IMR-90 (cell line): ENCODE measurements at places on chromosomes 4 and X. TPM values are rescaled to one million over a fixed set of nuclear protein-coding genes. Genes with fewer than 3 reads are reported as not detected.

The CT45A8 gene
- total RNA-seq: not detected in 2 replicates

The PF4V1 gene
- not detected in 2 replicates for total RNA-seq

GRCh38 chr4:8274765-8275547 is 5.4 kb downstream of the HTRA3 start:
- DNase-seq: peak; percentile 93

The ACSL1 gene
- 26.0 and 27.5 TPM in 2 replicates for total RNA-seq

The DOK7 gene
- not detected in 2 replicates for total RNA-seq

DNA sequence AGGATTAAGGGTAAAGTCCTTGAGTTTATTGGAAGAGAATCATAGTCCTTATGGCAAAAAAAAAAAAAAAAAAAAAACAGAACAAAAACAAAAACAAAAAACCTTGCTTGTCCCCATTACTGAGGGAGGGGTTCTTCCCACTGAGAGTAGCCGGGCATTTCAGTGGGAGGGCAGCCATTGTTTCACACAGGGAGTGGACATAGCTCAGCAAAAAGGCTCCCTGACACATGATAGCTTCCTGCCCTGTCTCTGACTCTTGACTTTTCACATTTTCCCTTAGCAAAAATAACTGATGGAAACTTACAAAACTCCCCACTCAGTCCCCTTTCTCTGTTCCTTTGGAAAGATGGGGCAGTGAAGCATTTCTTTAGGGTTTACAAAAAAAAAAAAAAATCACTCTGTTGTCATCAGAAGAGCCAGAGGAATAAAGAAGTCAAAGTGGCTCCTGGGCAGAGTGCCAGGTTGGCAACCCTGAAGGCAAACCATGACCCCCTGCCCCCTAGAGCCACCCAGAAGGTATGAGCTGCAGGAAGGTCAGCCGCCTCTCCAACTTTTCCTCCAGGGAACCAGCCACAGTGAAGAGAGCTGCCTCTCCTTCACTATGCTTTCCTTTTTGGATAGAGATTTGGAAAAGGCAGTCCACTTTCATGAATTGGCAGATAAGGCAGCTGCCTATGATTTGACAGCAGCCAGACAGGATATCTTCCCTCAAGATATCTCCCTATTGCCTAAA is 170.6 kb downstream of the KDR start:
- DNase-seq: no peak

- DNase-seq: no peak
Measured at GRCh38 chr4:112057470-112057869, 87.8 kb upstream of the FAM241A start.
